Activated CD4-positive, alpha-beta T cell treated with anti-CD3 and anti-CD28 coated beads, Interleukin-2, amount 50 U/mL, for 1 hour (primary cell): ENCODE measurements at places on chromosomes 7 and 10.

GRCh38 chr7:36245684-36246299 lies 92.7 kb downstream of the EEPD1 start:
- DNase-seq: no peak

DNA sequence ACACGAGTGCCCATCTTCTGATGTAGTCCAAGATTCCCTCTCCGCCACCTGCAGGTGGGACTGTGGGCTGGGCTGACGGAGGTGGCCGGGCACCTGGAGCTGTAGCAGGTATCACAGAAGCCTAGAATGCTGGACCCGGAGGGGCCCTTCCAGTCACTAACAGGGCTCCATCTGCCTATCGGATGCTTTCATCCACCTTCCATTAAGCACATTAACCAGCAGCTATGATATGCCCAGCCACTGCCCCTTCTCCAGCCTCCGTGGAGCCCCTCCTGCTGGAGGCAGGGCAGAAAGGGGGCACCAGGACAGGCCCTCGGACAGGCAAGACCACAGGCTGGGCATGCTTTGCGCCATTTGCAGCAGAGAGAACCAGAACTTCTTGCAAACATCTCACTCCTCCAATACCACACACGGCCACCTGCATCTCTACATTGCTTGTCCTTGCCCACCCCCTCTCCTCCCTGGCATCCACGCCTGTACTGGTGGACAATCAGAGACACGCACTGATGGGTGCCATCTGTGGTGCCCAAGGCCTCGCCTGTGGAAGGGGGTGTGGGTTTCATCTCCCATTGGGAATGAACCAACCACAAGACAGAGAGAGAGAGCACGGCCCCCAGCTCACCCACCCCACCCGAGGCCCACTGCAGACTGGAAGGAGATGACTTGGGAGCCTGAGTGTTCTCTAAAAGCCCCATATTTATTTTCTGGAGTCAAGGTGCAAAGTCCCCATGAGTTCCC lies 16.8 kb downstream of the PRKAG2 start:
- no peak for DNase-seq

DNA sequence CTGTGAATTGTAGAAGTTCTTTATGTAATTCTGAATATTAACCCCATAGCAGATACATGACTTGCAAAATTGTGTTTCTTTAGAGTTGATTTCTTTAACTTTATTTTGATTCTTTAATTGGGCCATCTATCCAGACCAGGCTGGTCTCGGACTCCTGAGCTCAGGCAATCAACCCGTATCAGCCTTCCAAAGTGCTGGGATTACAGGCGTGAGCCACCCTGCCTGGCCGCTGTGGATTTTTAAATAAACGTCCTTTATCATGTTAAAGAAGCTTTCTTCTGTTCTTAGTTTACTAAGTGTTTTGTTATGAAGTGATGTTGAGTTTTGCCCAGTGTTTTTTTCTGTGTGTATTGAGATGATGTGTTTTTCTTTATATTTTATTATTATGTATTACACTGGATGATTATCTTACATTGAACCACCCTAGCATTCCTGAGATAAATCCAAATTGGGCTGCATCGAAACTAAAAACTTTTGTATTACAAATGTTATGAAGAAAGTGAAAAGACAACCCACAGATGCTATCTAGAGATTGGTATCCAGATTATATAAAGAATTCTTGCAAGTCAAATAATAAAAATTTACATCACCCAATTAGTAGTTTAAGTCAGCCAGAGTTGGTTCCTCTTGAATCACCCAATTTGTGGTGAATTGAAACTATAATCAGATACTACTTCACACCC lies 118.1 kb downstream of the TPST1 start:
- DNase-seq: no peak

- no peak for DNase-seq
These were observed 26.4 kb upstream of the ADRB1 start for GRCh38 chr10:114017271-114017670.

DNA sequence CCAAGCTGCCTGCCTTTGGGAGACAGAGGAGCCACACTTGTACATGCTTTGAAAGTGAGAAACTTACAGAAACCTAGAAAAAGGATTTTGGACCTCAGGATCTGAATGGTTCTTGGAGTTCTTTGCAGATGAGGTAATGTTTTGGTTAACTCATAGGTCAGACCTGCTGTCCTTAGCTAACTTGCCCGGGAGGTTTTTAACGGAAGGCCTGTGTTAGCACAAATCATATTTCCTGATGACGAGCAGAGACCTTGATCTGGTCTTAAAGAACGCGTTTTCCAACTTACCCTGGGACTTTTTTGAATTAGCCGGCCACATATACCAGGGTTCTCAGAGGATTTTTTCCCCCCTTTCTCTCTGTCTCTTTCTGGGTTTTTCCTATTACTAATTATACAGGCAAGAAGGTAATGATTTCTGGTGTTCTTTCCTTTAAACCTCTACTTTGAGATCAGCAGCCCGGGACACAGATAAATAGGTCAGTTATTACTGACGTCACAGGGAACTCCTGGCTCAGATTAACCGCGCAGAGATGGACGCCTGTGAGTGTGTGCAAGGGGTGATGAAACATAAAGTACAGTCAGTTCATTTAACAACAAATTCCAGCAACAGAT lies 101.7 kb upstream of the KLF6 start:
- DNase-seq: no peak

DNA sequence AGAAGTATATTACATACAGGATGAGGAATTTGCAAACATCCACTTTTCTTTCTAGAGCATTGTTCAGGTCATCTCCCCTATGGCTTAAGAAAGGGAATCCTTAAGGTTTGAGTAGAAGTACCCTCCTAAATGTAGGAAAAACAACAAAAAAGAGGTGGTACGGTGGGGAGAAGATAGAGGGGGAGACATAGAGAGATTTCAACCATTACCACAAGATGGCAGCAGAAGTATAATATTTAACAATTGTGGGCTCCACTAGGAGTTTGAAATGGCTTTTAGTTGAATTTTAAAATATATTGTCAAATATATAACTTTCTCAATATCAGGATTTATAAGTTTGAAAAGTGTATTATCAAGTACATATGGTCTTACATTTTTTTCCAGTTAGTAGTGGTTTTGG lies 72.7 kb upstream of the PRKG1 start:
- no peak for DNase-seq

DNA sequence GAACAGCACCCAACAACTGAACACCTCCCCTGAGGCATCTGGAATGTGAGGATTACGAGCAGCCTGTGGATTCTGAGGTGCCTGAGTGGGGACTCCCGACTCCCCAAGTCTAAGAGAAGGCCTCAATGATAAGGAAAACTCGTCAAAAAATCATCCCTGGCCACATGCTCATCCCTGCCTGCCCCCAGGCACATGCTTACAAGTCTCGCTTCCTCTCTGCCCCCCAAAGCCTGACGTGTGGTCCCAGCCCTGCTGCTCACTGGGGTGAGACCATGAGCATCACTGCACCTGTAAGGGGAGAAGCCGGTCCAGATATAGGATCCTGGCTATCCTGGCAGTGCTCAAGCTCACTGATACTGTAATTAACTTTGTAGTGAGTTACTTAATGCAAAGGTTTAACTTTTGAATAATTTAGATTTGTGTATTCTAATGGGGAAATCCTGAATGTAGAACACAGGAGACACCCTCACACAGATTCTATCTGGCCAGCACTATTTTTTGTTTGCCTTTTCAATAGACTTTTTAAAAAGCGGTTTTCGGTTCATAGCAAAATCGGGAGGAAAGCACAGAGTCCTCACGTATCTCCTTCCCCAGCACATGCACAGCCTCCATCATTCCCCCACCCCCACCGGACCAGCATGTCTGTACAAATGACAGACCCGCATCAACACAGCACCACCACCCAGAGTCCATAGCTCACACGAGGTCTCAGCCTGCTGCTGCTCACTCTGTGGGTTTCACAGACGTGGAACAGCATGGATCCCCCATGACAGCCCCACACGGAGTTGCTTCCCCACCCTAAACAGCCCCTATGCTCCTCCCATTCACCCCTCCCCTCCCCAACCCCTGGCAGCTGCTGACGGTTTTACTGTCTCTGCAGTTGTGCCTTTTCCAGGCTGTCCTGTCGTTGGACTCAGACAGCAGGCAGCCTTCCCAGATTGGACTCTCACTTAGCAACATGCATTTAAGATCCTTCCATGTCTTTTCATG lies 167.9 kb downstream of the DIP2C start:
- DNase-seq: no peak

DNA sequence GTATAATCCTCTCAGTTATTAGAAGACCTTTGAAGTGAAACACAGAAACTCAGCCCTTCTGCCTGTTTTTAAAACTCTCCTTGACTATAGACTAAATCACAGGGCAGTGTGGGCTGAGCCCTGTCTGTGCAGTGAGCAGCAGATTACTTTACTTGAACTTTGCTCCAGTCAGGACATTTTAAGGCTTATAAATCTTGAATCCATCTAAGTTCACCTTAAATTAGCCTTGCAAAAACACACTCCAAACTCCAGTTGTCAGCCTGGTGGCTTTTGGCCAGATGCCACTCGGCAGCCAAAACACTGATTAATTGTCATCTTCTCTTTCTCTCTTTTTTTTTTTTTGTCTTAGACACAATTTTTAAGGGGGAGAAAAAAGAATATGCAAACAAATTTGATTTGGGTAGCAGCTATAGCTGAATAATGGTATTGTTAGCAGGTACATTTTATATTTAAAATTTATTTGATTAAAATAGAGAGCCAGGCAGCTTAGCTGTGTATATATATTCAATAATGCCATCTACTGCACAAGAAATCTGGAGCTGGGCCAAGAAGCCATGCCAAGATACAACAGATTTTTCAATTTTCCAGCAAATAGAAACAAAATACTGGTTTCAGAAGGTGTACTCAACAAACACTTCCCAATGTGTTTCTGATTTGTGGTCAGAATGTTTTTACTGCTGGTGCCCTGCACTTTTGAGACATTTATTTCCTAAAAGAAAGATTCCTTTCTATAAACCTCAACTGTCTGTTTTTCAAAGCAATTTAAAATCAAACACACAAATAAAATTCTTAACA lies 247.7 kb downstream of the TFEC start:
- no peak for DNase-seq

- no peak for DNase-seq
These were observed 45.9 kb downstream of the SGMS1 start for GRCh38 chr10:50577681-50578350.

GRCh38 chr7:15489383-15489782 lies 72.4 kb downstream of the AGMO start:
- no peak for DNase-seq

GRCh38 chr10:78768041-78768835 lies 300.5 kb upstream of the ZMIZ1 start:
- DNase-seq: no peak

- DNase-seq: no peak
These were observed 81.1 kb upstream of the TMEM72 start for GRCh38 chr10:44830022-44830421.

GRCh38 chr7:36415144-36415543 lies 25.5 kb downstream of the ANLN start:
- no peak for DNase-seq
